ENCODE measurements at places on chromosomes 11 and 22.

GRCh38 chr11:35237860-35238715 is 99.1 kb downstream of the CD44 start:
- peak; percentile 69 for DNase-seq

DNA sequence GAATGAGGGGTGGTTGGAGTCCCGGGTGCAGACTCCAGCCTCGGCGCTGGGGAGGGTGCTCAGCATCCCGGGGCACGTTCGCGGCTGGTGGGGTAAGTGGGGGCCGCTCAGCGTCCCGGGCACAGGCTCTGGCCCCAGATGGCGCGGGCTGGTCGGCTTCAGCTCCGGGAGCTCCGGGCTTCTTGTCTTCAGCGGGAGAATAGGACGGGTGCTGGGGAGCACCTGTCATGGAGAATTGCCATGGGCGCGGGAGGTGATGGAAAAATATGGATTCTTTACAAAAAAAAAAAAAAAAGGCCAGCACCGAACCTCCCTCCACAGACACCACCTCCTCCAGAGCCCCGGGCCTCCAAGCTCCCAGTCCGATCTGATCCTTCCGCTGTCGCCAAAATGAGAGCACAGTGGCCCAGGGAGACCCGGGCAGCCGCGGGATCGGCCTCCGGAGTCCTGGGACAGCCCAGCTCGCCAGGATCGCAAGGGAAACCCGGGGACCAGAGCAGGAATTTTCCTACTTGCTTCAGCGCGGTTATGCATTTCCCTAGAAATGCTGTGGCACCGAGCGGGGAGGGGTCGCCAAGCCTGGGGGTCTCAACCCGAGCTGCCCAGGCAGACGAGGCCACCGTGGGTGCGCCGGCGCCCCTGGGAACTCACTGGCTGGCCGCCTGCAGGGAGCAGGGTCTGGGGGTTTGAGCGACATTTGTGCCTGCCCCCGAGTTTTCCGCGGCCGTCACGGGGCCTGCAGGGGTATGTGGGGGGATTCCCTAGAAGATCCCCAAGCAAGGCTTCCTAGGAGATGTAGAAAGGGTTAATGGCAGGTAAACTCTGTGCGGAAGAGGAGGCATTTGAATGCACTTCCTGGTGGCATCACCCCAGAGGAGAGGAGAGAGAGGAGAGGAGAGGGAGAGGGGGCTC is 1336.9 kb downstream of the BRD1 start:
- DNase-seq: no peak

- DNase-seq: no peak
Measured at GRCh38 chr11:99554232-99554903, 533.6 kb downstream of the CNTN5 start.

- no peak for DNase-seq
Measured at GRCh38 chr11:11432621-11433319, 79.7 kb upstream of the CSNK2A3 start.

GRCh38 chr11:36218283-36218921 is 70.8 kb downstream of the COMMD9 start:
- DNase-seq: no peak

DNA sequence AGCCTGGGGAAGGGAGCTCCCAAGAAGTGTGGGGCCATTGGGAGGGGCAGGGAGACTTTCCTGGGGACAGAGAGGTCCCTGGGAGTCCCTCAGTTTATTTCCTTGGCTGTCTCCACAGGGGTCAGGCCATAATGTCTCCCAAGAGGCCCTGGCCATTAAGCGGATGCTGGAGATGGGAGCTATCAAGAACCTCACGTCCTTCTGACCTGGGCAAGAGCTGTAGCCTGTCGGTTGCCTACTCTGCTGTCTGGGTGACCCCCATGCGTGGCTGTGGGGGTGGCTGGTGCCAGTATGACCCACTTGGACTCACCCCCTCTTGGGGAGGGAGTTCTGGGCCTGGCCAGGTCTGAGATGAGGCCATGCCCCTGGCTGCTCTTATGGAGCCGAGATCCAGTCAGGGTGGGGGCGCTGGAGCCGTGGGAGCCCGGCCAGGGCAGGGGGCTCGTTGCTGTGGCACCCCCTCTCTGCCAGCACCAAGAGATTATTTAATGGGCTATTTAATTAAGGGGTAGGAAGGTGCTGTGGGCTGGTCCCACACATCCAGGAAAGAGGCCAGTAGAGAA is 58.4 kb downstream of the ST3GAL4 start:
- no peak for DNase-seq

- DNase-seq: peak; percentile 72
Measured at GRCh38 chr11:111941963-111942362, 4.8 kb downstream of the DIXDC1 start.

DNA sequence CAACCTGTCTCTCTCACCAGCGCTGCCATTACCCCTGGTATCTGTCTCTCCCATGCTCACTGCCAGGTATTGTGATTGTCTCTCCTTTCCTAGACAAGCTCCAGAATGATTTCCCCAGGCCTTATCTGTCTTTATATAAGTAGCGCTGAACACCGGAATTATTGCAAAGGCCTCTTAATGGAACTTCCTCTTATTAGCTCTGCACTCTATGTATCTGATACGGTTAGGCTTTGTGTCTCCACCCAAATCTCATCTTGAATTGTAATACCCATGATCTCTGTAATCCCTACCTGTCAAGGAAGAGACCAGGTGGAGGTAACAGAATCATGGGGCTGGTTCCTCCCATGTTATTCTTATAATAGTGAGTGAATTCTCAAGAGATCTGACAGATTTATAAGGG is 39.3 kb downstream of the DDI1 start:
- DNase-seq: no peak

DNA sequence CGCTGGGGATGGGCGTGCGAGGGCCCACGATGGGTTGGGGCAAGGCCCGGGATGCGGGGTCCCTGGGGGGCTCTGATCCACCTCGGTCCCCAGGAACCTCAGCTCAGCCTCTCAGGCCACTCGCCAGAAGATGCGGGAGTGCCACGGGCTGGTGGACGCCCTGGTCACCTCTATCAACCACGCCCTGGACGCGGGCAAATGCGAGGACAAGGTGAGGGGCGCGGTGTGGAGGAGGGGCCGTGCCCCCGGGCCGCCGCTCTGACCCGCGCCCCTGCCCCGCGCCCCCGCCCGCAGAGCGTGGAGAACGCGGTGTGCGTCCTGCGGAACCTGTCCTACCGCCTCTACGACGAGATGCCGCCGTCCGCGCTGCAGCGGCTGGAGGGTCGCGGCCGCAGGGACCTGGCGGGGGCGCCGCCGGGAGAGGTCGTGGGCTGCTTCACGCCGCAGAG is 6.3 kb downstream of the PKP3 start:
- DNase-seq: no peak

DNA sequence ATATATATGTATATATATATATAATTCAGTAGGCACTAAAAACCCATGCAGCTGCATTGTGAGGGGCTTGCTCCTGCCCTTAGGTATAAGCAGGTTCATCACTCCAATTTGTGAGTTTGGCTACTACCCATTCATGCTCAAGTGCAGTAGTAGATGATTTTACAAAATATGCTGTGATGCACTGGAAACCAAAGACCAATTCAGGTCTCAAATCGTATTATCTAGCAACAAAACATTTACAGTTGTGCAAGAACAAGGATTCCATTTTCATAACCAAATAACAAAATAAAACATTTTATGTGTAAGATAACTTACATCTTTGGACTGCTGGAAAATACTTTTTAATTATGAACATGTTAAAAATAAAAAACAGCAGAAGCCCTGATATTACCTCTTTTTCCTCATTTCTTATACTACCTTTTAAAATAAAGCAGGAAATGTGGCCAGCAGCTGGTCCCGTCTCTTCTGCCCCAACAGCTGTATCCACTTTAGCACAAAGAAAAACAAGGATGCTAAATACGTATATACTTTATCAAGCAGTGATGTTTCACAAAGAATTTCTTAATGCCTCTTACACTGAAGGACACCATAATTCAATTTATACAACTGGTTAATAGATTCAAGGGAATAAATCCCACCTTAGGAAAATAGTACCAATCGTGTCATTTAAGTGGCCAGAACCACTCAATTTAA is 2.8 kb downstream of the CREBZF start:
- DNase-seq: no peak

GRCh38 chr11:67482275-67482826 is 475 bp upstream of the AIP start:
- no peak for DNase-seq

DNA sequence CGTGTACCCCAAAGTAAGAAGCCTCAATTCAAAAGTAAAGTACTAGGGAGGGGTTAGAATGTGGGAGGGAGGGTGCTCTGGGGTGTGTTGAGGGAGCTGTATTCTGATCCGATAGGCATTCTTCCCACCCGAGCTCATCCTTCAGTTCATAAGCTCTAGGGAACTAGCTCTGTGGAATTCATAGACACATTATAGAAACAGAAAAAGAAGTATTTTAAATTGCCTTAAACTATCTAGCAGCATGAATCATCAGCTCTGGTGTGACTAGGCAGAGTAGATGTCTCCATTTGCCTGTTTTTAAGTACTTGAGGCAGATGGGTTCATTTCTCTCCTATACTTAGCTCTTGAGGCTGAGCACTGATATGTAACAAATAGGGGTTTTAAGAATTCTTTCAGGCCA is 7.3 kb upstream of the SGSM3 start:
- DNase-seq: no peak

DNA sequence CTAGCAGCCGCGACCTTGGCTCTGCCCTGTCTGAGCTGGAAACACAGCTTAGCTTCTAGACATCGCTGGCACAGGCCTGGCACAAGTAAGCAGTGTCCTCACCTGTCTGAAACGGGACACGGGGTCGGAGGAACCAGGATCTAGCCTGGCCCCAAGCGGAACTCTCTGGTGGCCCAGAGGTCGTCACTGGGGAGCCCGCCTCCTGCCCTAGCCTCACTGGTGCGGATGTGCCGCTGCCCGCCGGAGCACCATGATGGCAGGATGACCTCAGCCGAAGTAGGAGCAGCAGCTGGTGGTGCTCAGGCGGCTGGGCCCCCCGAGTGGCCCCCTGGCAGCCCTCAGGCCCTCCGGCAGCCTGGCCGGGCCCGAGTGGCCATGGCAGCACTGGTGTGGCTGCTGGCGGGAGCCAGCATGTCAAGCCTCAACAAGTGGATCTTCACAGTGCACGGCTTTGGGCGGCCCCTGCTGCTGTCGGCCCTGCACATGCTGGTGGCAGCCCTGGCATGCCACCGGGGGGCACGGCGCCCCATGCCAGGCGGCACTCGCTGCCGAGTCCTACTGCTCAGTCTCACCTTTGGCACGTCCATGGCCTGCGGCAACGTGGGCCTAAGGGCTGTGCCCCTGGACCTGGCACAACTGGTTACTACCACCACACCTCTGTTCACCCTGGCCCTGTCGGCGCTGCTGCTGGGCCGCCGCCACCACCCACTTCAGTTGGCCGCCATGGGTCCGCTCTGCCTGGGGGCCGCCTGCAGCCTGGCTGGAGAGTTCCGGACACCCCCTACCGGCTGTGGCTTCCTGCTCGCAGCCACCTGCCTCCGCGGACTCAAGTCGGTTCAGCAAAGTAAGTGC is 871 bp downstream of the SLC35E4 start:
- peak; percentile 49 for DNase-seq

DNA sequence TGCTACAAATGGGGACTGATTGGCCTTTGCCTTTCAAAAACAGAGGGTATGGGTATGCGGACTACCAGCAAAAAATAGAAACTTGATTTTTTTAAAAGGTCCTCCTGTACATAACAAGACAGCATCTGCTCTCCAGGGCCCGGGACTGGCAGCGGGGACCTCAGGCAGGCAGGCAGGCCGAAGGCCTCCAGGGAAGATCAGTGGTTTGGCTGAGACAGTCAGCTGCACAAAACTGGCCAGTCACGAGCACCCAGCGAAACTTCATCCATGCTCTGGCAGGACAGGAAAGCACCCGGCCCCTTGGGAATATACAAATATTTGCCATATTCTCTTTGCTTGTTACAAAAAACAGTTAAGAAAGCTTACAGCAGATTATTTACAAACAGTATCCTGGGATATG is 11.0 kb downstream of the RPL27A start:
- DNase-seq: no peak

- no peak for DNase-seq
Measured at GRCh38 chr11:20004866-20005265, 155.4 kb downstream of the DBX1 start.

DNA sequence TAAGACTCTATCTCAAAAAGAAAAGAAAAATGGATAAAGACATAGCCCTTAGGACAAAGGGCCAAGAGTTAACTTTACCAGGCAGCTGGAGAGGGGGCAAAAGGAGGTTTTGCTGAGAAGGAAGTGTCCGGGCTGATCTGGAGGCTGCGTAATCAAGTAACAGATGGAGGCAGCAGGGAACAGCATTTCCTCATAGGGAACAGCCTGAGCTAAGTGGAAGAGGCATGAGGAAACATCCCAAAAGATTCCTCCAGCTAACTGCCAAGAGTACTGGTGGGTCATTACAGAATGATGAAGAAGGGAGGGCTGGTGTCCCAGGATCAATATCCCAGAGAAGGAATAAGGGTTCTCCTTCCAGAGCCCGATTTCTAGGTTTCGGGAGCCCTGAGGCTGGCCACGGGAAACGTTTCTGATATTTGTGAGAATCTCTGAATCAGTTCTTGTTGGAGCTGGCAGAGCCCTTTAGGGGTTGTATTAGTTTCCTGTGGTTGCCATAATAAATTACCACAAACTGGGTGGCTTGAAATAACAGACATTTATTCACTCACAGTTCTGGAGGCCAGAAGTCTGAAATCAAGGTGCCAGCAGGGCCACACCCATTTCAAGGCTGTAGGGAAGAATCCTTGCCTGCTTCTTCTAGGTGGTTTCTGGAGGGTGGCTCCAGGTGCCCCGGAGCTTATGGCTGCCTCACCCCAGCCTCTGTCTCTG is 21.2 kb downstream of the LIF start:
- no peak for DNase-seq
